ENCODE measurements at places on chromosomes 16 and 17.

DNA sequence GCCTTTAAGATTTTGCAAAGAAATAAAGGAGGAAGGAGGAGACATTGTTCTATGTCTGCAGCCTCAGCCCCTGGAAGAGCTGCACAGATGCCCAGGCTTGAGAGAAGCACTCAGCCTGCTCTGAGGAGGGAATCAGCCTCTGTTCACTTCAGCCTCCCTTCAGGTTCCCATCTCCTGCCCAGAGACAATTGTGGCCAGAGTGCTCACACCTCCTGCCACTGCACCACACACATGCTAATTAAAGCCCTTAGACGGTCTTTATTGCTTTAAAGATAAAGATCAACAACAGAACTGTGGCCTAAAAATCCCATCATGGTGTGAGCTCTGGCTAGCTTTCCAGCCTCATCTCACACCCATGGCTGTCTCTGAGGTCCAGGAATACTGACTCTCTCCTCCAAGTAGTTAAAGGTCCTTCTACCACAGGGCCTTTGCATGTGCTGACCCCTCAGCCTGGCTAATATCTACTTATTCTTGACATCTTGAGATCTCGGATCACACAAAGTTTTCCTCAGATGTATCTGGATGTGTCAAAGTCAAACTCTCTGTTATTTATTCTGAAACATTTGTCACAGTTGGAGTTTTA lies 33.8 kb downstream of the CHD9NB start:
- no peak overlapping the region for H3K27ac ChIP-seq
- no peaks in the 10 kb centered on the region for H3K4me1 ChIP-seq
- DNase-seq: no peak
- no peaks in the 10 kb centered on the region for H3K27me3 ChIP-seq
- H3K36me3 ChIP-seq: no peaks in the 10 kb centered on the region

GRCh38 chr17:50139950-50140885 lies 10.3 kb upstream of the SAMD14 start:
- no peak overlapping the region for H3K4me3 ChIP-seq
- H3K27me3 ChIP-seq: no peaks in the 10 kb centered on the region
- H3K4me1 ChIP-seq: peaks cover 27% of the 10 kb centered on the region

DNA sequence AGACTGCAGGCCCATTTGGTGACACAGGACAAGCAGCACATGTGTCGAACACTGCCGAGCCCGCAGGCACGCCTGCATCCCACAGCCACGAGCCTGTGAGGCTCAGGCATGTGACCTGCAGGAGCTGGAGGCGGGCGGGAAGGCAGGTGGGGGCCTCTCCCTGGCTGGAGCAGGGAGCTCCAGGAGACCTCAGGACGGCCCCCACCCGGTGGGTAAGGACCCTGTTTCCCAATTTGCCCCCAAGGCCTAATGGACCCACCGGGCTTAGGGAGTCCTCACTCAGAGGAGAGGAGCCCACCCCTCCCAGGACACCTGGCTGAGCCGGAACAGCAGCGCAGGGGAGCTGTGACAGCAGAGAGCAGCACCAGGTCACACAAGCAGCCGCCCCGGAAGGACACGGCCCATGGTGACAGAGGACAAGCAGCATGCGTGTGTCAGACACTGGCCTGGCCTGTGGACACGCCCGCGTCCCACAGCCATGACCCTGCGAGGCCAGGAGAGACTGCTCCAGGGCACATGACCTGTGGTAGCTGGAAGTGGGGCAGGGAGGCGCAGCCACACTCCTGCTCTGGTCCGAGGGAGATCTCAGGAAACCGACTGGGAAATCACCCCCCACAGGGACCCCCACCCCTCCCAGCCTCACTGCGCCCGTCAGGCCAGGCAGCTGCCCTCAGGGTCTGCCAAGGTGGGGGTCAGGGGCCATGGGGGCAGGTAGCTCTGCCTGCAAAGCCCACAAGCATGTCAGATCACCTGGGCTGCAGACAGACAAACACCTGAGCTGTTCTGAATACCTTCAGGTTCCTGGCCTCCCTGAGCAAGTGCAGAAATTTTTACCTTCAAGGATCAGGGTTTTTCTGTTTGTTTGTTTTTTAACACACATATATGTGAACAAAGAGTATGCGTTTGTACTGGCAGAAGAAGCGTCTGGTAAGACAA lies 2.4 kb downstream of the SPSB3 start:
- H3K27me3 ChIP-seq: no peaks in the 10 kb centered on the region
- H3K4me1 ChIP-seq: peaks cover 45% of the 10 kb centered on the region
- H3K36me3 ChIP-seq: peaks cover 71% of the 10 kb centered on the region
- no peak overlapping the region for H3K27ac ChIP-seq
- no peak overlapping the region for H3K4me3 ChIP-seq
- DNase-seq: no peak

GRCh38 chr16:64872101-64872500 lies 249.8 kb downstream of the CDH11 start:
- DNase-seq: no peak
- no peaks in the 10 kb centered on the region for H3K36me3 ChIP-seq
- H3K27me3 ChIP-seq: no peaks in the 10 kb centered on the region
- H3K27ac ChIP-seq: no peak overlapping the region

DNA sequence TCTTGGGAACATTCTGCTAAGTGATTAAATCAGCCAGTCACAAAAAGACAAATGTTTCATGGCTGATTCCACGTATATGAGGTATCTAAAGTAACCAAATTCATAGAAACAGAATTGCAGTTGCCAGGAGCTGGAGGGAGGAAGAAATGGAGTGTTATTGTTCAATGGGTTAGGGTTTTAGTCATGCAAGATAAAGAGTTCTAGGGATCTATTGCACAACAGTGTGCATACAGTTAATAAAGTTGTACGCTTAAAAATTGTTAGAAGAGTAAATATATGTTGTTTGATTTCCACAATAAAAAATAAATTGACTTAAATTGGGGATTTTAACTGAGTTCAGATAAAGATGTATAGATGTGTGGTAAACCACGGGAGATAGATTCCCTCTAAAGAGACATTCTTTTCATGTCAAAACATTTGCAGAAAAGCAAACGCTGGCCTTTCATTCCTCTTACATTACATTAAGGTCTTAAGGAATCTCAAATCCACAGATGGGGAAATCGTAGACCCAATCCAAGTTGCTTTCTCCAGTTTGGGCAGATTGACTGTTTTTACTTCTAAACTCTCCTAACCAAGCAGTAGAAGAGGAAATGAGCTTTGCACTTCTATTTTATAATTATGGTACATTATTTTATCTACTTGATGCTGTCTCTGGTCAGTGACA lies 4.6 kb downstream of the PRDM7 start:
- H3K4me3 ChIP-seq: no peak overlapping the region
- H3K4me1 ChIP-seq: peaks cover 8% of the 10 kb centered on the region
- DNase-seq: no peak
- no peaks in the 10 kb centered on the region for H3K27me3 ChIP-seq
- H3K27ac ChIP-seq: no peak overlapping the region
- no peaks in the 10 kb centered on the region for H3K36me3 ChIP-seq
